Anterior cingulate cortex (tissue), 58 donors: ENCODE measurements at places on chromosomes 3 and 15.

GRCh38 chr3:149596134-149596770, 61.6 kb downstream of the WWTR1 start:
- no peak for DNase-seq

DNA sequence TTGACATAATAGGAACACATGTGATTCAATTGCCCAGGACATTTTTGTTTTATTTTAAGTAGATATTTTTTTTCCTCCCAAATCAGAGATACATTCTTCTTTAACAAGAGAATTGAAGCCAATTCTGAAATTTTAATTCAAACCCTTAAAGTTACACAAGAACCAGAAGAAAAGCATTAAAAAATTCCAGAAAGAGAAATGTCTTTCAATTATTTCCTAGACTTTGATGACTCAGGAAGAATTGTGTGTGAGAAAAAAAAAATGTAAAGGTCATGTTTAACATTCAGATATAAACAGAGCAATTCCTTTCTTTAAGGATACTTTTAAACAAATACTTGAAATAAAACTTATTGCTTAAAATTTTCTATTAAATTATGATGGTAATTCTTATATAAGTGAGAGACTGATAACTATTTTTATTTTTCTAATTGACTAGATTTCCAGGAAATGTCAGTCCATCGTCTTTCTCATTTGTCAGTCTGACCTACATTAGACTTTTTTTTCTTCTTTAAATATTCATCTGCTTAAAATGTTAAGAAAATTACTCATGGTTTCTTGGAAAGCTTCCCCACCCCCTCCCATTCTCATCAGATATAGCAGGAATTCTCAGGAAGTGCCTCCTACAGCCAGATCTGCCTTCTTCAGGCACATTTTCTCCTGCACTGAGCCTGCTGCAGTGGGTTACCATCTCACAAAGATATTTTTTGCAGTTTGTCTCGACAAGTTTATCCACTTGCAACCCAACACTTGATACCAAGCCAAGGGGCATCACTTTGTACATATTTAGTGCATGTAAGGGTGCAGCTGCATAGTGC, 261.8 kb upstream of the CBLB start:
- DNase-seq = no peak

DNA sequence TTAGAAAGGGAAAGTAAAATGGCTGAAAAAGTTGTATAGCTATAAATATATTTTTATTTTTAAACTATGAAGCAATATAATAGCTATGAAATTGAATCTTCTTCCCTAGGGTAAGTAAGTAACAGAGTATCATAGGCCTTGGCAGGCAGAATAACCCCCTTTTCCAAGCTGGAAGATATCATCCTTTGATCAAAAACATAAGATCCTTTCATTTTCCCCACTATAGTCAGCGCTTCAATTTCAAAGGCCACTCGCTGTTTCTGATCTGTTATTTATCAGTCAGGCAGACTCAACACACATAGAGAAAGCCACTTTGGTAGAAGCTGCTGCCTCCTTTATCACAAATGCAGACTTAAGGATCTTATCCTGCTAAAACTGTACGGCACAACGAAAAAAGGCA, 74.0 kb upstream of the UBE2E2 start:
- DNase-seq = no peak

- DNase-seq = no peak
Observed at GRCh38 chr3:97952280-97952679, 20.0 kb downstream of the RIOX2 start.

- DNase-seq = no peak
Observed at GRCh38 chr15:82538961-82539690, 1.1 kb downstream of the RPS17 start.
